ENCODE measurements at places on chromosomes 7 and 10.

DNA sequence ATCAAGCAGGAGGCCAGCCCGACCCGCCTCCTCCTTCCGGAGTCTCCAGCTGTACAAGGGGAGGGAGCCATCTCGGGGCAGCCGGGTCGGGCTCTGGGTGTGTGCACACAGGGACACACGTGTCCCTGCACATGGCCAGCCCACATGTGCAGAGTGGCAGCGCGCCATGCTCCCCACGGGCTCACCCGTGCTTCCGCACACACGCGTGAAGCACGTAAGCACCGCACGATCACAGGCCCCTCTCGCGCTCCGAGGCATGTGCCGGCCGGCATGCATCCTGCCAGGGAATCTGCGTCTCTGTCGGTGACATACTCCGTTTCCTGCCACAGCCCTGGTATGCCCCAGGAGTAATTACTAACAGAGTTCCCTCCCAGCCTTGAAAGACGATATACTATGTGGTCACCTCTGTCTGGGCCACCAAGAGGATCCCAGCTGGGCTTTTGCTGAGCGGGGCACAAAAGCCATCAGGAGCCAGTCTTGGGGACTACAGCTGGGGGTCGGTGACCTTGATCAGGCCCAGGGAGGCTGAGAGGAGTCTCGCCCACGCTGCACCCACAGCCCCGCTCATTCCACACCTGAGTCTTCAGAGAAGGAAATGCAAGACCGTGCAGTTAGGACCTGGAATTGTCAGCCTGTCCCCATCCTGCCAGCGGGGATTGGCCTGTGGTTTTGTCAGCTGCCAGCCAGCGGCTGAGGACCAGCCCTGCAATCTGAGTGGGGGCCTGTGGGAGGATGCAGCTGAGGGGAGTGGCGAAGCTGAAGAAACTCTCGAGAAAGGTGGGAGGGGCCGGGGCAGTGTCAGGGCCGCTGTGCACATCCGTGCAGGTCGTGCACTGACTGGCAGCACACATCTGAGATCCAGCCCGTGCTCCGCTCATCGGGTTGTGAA lies 11.0 kb upstream of the LFNG start:
- peak; percentile 50 for DNase-seq

DNA sequence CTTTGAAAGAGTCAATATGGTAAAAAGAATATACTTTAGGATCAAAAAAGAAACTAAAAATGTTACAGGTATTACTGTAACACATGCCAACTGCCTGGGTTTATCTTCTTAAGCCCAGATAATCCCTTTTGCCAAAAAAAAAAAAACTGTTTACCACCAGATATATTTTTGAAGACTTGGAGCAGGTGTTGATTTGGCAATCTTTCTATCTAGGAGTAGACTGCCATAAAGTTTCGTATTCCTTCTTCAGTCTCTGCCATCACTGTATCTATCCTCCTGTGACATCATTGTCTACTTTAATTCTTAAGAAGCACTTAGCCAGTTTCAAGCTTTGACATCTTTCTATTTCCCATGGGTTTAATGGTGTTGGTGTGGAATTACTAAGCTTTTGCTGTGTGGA lies 161.0 kb downstream of the ST7 start:
- DNase-seq, result no peak

DNA sequence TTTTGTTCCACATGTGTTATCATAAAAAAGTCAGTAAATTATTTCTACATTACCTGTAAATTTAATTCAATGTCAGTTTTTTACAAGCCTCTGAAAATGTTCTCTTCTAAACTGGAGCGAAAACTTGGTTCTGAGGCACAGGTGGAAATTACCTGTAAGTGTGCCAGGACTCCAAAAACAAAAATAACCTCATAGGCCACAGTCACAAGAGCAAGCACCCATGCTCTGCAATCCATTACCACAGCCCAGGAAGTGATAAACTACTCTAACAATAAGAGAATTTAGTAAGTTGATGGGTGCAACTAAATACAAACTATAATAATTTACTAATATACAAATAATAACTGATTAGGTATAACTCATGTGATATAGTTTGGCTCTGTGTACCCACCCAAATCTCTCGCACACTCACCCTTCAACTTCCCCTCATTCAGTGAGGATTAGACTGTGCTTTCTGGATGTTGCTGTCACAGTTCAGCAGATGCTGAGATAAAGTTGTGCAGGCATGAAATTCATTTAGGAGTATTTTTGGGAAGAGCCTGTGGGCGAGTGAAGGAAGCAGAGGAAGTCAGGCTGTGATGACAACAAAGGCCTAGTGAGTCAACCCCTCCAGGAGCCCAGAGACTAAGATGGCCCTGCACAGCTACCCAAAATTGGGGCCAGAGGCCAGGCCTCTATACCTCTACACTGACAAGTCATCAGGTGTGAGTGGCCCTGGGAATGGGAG lies 16.3 kb upstream of the GIMAP6 start:
- no peak for DNase-seq

- no peak for DNase-seq
Observed at GRCh38 chr7:155288055-155288454, 9.6 kb upstream of the INSIG1 start.

DNA sequence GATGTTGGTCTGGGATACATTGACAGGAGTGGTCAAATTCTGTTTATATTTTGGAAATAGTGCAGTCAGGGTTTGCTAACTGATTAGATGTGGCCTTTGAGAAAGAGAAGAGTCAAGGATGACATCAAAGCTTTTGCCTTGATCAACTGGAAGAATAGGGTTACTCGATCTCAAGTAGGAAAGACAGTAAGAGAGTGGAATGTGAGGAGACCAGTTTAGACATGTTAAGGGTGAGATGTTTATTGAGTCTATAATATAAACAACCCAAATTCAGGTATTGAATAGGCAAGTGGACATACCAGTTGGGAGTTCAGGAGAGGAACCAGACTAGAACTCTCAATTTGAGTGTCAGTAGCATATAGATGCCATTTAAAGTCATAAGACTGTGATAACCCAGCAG lies 1.9 kb upstream of the ANKRD7 start:
- DNase-seq, result no peak

DNA sequence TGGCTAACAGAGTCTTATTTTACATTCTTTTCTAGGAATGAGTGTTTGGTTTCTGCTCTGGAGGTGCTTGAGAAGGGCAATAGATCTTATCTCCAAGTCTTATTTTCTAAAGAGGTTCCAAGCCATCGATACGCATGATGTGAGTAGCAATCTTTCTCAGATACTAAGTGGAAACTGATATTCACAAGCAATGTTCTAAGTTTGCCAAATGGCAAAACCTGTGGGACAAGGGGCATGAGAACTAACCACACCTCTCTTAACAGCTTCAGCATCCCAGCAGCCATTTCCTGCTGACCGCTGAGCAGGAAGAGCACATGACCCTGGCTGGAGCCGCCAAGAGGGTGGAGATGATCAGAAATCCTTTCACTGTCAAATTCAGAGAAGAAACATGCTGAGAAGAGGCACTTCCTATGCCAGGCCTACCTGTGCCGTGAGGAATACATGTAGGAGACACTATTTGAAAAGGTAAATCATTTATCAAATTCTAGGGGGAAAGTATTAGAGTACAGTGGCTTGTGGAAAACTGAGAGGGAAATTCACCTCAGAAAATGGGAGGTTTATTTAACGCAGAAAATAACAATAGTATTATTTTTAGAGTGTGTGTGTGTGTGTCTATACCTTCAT lies 35.2 kb downstream of the CCDC71L start:
- no peak for DNase-seq
